ENCODE measurements at places on chromosomes 16 and 17.

- DNase-seq, result peak; percentile 63
Observed at GRCh38 chr16:29312835-29313558, 93.5 kb downstream of the NPIPB11 start.

DNA sequence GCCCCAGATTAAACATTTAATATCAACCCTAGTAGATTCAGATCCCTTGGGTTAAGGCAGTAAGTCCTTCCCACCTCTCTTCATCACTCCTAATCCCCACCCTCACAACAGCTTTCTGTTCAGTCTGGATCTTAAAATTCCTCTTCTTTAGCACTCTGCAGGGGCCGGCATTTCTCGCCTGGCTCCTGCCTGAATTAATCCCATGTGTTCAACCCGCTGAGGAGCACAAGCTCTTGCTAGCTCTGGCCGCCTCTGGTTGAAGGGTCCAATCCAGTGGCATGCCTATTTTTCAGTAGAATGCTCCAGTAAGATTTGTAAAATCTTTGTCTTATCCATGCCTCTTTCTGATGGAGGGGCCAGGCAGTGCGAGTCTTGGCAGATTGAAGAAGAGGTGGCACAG, 59.2 kb downstream of the CYB5B start:
- DNase-seq, result no peak

DNA sequence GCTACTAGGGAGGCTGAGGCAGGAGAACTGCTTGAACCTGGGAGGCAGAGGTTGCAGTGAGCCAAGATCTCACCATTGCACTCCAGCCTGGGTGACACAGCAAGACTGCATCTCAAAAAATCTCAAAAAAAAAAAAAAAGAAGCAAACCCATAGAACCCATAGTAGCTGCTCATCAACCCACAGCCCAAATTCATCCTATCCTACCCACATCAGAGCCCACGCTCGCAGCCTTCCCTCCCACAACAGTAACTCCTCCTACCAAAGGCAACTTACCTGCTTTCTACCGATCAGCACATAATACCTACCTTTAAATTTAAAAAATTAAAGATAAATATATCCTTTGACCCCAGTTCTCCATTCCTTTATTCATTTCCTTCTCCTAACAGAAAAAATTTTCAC, 94.7 kb downstream of the GAS7 start:
- DNase-seq, result no peak

GRCh38 chr17:50691550-50692447, 15.9 kb downstream of the ANKRD40 start:
- no peak for DNase-seq

DNA sequence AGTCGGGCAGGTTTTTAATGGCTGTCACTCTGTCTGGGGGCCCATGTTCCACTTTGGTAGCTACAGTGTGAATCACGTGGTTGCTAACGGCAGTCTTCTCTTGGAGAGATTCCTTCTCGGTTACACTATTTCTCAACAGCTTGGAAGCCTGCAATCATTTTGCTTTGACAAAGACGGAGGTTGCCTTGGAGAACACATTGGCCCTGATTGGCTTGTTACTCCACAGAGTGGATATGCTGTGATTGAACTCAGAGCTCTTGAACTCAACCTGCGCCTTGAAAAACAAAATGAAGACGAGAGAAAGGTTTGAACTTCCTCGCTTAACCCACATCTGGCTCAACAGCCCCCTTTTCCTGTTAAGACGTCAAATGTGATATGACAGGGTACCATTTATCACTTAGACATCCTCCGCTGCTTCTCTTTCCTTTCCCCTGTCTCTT, 218.9 kb downstream of the MAF start:
- no peak for DNase-seq

DNA sequence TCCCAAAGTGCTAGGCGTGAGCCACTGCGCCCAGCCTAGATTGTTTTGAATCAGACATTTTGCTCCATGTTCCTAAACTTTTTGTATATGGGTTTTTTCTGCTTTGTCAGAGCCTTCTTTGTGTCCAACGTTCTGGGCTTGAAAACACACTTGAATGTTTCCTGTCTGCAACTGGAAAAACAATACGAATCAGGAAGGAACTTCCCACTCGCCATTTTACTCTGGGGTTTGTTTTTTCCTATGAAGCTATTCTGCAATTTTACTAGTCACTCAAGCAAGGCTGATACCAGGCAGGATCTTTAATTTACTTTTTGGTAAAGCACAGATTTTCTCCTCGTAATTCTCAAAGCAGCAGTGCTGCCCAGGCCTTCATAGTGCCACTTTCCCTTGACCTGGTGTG, 31.6 kb downstream of the ARHGAP17 start:
- DNase-seq, result no peak

- peak; percentile 35 for DNase-seq
Observed at GRCh38 chr17:80101946-80102663, 724 bp downstream of the GAA start.

DNA sequence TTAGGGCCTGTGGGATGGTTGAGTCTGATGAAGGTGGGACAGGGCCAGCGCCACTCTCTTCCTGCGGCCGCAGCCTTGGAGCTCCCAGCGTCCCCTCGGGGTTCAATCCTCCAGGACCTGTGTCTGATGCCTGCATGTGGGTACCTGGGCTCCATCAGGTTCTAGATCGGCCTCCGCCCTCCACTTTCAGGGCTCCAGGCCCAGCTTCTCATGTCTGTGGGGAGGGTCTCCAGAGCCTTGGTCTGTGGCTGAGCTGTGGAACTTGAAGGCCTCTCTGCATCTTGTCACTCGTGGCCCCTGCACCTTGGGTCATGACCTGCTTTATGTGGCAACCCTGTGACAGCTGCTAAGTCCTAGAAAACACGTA, 89.8 kb upstream of the ZNF750 start:
- DNase-seq, result no peak

DNA sequence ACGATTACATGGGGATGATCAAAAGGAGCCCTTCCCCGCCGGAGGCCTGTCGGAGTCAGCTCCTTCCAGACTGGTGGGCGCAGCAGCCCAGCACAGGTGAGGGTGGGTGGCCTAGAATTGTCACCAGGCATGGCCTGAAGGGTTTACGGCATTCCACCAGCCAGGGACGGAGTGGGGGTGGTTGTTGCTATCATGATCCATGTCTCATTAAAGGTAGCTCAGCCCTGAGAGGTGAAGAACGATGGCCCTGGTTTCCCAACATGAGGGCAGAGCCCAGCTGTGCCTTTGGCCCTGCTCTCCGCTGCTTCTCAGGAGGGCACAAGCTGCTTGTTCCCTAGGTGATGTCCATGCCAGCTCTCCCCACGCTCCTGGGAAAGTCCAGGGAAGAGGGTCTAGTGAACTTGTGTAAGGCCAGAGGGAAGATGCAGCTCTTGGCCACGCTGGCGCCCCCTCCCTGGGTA, 14.2 kb downstream of the IRF8 start:
- DNase-seq, result no peak

- DNase-seq, result peak; percentile 81
Observed at GRCh38 chr16:49345829-49346228, 27.8 kb upstream of the C16orf78 start.

GRCh38 chr16:8110572-8111514, 479.5 kb downstream of the TMEM114 start:
- DNase-seq, result no peak

DNA sequence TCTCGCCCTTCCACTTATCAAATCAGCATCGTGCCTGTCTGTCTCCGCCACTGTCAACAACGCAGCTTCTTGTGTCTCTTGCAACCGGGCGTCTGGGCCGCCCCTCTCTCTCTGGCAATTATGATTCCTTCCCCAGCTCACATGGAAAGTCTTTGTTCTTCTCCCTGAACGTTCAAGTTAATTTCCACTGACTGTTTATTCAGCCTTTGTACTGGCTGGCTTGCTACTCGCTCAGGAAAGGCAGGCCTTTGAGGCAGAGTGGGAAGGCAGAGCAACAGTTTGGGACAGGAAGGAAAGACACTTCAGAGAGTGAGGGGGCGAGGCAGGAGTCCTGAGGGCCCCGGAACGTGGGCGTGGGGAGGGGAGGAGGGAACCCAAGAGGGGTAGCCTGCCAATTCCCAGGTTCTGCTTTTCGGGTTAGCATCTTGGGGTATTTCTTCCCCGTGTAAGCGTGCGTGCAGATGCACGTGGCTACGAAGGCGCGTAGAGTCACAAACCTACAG, 50.8 kb downstream of the AKAP1 start:
- DNase-seq, result no peak

GRCh38 chr17:65389426-65389825, 172.0 kb downstream of the AXIN2 start:
- no peak for DNase-seq

DNA sequence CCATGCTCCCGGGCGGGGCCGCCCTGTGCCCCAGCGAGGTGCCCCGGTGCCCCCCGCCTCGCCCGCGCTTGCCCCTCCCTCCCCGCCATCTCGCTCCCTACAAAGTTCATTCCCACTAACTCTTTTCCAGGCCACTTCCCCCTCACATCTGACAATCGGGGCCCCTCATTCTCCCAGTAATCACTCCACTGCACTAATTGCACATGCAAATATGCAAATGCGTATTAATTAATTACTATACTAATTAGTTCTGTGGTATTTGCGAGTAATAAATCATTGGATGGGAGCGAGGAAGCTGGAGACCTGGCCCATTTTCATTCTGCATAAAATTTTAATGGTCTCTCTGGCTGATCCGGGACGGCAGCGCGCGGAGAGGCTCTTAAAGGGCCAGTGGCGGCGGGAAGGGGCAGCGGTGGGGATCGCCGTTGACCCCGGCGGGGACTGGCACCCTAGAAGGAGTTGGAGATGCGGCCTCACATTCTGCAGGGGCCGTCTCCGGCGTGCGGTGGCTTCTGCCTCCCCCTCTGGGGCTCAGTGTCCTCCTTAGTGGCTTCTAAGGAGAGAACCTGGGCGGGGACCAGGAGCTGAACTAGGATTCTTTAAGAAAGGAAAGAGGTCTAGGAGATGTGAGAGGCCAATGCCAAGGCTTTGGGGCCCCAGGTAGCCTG, 8.4 kb upstream of the PPP1R1B start:
- no peak for DNase-seq

GRCh38 chr17:74478420-74479100, 12.1 kb downstream of the CD300A start:
- no peak for DNase-seq

DNA sequence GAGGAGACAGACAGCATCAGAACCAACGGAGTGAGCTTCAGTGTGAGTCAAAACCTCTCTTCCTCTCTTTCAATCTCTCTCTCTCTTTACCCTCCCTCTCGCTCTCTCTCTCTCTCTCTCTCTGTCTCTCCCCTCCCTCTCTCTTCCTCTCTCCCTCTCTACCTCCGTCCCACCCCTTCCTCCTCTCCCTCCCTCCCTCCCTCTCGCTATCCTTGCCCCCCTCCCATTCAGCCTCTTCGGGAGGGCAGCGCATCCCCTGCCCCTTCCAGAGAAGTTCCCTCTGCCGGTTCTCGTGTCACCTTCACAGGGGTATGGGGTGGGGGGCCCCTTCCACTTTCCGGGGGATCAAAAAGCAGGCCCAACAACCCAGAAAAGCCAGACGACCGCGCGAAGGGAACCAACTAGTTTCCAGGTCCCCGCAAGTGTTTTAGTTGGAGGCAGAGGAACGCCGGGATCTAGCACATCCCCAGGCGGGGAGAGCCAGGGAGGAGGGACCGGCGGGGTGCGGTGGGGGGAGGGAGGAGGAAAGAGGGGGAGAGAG, 28.9 kb upstream of the RBFOX1 start:
- peak; percentile 24 for DNase-seq

DNA sequence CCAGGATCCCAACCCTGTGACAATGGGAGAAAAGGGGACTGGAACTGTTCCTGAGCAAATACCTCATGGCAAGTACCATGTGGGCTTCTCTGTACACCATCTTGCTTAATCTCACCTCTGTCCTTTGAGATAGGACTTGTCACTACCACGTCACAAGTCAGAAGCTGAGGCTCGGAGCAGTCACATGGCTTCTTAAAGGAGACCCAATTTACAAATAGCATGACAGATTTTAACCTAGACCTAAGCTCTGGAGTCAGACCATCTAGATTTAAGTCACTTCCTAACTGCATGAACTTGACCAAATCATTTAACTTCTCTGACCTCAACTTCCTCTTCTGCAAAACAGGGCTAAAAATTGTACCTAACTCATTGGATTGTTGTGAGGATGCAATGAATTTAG, 36.0 kb upstream of the CCL1 start:
- DNase-seq, result no peak

DNA sequence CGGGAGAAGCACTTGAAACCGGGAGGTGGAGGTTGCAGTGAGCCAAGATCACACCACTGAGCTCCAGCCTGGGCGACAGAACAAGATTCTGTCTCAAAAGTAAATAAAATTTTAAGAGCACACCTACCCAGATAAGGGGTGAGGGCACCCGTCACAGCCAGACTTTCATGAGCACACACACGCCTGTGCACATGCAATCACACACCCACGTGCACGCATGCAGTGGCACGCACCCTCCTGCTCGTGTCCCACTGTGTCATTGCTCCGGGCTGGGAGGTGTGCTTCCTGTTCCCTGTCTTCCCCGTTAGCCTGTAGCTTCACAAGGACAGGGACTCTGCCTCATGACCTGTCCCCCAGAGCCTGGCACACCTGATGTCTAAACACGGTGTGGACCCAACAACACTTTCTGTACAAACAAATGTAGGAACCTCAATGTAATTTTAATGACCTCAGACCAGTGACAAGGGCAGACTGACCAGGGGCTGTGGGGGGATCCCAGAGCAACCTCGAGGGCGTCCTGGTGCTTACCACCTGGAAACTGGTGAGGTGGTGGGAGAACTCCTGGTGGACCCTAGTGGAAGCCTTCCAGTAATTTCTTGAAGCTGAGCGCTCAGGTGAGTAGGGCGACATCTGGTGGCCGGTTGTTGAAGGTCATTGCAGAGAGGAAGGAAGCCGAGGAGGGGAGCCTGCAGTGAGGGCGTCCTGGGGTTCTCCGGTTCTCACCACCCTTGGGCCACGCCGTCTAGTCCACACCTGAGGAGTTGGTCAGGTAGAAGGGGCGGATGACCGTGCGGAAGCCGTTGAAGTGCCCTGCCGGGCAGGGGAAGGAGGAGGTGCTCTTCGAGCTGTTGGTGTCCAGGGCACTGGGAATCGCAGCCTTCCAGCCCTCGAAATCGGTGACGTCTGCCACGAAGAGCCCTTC, 8.6 kb downstream of the LGALS3BP start:
- peak; percentile 88 for DNase-seq

- DNase-seq, result no peak
Observed at GRCh38 chr17:17403899-17404576, 72.8 kb upstream of the MED9 start.

DNA sequence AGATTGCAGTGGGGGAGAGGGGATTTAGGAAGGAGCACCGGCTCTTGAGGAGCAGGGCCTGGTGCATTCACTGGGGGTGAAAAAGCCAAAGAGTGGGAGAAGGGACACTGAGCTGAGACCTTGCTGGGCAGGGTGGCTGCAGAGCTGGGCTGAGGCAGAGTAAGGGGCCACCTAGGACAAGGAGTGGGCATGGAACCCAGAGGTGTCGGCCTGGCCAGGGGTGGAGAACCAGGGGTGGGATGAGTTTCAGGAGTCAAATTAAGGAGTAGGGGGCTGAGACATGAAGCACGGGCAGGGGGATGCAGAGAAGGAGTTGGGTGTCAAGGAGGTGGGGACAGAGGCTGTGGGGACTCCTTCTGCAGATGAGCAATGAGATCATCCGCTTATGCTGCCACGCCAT, 20.1 kb downstream of the DNAH2 start:
- no peak for DNase-seq

- DNase-seq, result no peak
Observed at GRCh38 chr17:4476511-4477070, 22.1 kb upstream of the SPNS2 start.

GRCh38 chr16:86925067-86925791, 346.9 kb downstream of the FOXL1 start:
- DNase-seq, result peak; percentile 78
